AG04449 (cell line): ENCODE measurements at places on chromosomes 7 and 10.

DNA sequence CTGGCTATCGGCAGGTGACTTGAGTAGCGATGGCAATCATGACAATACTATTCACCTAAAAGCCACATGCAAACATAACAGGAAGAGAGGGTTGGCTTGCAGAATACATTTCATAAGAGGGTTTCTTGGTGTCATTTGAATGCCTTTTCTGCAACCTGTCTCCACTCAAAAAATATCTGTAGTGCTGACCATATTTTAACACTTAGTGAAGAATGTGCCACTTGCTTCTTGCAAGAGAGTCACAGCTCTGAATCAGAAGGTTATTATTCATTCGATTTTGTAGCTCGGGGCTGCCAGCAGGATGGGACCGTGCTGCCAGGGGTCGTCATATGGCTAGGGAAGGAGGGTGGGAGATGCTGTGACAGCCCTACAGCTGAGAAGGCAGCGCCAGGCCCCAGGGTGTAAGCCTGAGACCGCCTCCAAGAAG, 152.0 kb upstream of the PITRM1 start:
- no peak for DNase-seq

GRCh38 chr10:72085166-72085565, 3.2 kb downstream of the SPOCK2 start:
- DNase-seq, result no peak

GRCh38 chr10:113241599-113242360, 291.7 kb downstream of the TCF7L2 start:
- DNase-seq, result no peak

GRCh38 chr10:49655099-49655498, 24.4 kb upstream of the C10orf53 start:
- no peak for DNase-seq

DNA sequence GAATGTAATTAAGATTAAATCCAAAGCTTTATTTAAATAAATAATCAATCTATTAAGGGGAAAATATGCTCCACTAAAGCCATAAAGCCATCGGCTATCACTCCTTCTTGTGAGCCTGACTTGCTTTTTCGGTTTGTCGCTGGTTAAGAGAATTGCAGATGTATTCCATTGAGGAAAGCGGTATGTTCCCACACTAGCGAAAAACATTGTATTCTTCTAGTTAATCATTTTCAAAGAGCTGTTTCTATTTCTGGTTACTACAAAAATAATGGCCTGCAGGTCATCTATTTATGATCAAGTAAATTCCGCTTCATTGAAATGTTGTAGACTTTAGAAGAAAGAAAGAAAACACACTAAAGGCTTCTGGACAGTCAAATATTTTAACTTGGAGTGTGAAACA, 173.4 kb downstream of the CACNB2 start:
- no peak for DNase-seq

GRCh38 chr7:106450716-106451115, 165.9 kb upstream of the NAMPT start:
- DNase-seq, result no peak

DNA sequence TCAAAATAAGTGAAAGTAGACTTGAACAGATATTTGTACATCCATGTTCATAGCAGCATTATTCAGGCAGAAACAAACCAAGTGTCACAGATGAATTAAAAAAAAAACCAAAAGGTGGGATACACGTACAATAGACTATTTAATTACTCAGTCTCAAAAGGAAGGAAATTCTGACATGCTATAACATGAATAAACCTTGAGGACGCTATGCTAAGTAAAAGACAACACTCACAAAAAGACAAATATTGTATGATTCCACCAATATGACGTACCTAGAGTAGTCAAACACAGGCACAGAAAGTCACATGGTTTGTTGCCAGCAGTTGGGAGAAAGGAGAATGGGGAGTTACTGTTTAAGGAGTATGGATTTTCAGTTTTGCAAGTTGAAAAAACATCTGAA, 18.0 kb upstream of the CFAP70 start:
- no peak for DNase-seq

DNA sequence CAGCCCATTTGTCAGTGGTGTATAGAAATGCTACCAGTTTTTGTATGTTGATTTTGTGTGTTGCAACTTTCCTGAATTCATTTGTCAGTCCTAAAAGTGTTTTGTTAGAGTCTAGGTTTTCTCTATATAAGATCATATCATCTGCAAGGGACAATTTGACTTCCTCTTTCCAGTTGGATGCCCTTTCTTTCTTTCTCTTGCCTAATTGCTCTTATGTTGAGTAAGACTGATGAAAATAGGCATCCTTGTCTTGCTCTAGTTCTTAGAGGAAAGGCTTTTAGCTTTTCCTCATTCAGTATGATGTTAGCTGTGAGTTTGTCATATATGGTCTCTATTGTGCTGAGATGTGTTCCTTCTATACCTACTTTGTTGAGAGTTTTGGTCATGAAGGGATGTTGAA, 161.7 kb upstream of the TPK1 start:
- DNase-seq, result no peak

DNA sequence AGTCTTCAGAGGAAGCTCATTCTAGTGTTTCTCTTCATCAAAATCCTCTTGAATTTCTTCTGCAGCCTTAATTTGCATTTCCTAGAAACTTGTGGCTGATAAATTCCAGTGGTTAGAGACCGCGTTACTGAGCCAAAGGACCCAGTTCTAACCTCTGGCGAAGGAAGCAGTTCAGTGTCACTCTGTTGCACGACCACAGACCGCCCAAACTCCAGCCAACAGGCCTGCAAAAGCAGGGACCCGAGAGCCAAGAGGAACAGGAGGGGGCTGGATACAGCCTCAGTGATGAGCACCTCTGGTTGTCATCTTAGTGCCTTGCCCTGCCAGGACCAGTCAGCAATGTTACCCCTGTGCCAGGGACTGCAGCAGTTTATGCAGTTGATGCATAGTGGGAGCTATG, 70.0 kb downstream of the AFAP1L2 start:
- DNase-seq, result no peak

DNA sequence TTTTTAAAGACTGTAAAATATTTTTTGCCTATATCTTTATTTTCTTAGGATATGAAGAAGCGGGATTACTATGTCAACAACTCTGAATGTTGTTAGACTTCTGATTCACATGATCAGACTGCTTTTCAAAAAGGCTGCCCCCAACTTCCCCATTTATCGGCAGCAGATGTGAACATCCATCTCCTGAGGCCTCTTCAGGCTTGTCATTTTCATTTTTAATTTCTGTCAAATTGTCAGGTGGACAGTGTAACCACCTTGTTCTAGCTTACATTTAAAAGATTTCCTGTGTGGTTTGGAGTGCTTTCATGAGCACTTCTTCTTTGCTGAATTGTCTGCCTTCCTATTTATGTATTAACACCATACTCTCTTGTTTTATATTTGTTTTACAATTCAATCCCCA, 78.8 kb upstream of the GSDME start:
- DNase-seq, result no peak

GRCh38 chr7:74020390-74020789, 7.6 kb upstream of the ELN start:
- DNase-seq, result no peak

DNA sequence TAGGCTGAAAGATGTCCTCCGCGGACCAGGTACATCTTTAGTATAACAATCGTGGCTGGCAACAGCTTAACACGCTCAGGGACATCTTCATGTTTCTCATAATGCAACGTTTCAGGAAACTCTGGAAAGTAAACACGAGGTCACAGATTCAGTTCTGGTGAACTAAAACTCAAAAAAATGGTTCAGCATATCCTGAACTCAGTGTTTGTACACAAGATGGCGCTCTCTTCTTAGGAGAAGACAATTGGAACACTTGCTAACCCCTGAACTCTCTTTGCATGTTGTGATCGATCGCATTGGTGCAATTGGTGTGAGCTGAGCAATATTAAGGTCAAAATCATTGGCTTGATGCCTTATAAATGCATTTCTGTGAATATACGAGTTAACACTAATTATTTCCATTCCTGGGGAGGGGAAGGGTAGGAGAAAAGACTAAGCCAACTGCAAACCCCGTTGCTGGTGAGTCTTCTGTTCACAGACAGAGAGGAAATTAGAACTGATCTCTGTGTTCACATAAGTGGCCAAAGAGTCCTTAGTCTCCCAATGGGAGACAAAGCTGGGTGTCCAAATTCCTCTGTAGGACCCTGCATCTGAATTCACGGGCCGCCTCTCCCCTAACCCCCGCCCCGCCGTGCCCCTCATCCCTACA, 52.6 kb upstream of the FAM180A start:
- peak; percentile 5 for DNase-seq

- no peak for DNase-seq
These were observed 85.4 kb upstream of the PHYHIPL start for GRCh38 chr10:59090817-59091622.

GRCh38 chr10:64394744-64395143, 873.5 kb downstream of the REEP3 start:
- DNase-seq, result peak; percentile 29

- DNase-seq, result no peak
These were observed 81.9 kb downstream of the EGFR start for GRCh38 chr7:55100544-55101327.

- no peak for DNase-seq
These were observed 41.3 kb upstream of the HPSE2 start for GRCh38 chr10:99276848-99277486.

DNA sequence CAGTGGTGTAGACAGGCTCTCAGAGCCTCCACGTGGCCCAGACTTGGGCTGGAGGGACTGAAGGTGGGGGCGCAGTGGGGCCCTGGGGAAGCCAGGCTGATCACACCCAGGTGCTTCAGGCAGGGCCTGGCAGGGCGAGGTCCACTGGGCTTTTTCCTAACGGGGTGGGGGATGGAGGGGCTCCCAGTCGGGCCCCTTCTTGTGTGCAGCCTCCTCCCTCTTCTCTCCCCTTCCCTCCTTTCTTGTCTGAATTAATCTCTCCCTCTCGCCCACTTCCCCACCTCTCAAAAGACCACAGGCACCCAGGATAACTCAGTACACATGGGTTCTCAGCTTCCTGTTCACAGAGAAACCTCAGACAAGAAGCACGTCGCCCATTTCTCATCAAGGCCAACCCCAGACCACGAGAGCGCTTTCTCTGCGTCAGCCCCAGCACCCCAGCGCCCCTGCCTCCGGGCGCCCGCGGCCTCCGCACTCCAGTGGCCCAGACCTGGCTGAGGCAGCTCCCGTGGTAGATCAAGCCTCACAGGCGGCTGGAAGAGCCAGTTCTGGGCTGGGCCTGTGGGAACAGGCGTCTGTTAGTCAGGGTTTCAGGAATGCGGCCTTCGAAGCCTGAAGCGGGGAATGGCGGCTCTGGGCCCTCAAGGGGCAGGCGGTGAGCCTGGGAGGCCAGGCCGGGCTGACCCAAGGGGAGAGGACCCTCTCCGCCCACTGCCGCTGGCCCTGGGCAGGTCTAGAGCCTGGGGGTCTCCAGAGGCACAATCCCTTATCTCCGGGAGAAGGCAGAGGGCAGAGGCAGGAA, 50.6 kb downstream of the PWWP2B start:
- DNase-seq, result peak; percentile 50

GRCh38 chr7:155694851-155695250, 50.4 kb downstream of the RBM33 start:
- no peak for DNase-seq

DNA sequence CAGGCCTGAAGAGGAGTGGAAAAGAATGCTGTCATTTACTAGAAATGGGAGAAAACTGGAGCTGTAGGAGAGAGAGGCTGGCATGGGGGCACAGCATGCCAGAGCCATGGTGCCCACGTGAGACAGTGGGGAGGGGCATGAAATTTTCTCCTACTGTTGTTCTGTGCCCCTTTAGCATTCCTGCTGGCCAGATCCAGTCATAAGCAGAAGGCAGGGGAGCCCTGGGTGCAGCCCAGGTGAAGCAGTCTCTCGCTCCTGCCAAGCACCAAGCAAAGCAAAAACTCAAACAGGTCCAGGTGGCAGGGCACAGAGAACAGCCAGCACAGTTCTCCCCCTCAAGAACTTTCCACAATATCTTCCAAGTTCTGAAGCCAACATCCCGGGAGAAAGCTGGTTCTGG, 383.2 kb downstream of the TCERG1L start:
- no peak for DNase-seq

DNA sequence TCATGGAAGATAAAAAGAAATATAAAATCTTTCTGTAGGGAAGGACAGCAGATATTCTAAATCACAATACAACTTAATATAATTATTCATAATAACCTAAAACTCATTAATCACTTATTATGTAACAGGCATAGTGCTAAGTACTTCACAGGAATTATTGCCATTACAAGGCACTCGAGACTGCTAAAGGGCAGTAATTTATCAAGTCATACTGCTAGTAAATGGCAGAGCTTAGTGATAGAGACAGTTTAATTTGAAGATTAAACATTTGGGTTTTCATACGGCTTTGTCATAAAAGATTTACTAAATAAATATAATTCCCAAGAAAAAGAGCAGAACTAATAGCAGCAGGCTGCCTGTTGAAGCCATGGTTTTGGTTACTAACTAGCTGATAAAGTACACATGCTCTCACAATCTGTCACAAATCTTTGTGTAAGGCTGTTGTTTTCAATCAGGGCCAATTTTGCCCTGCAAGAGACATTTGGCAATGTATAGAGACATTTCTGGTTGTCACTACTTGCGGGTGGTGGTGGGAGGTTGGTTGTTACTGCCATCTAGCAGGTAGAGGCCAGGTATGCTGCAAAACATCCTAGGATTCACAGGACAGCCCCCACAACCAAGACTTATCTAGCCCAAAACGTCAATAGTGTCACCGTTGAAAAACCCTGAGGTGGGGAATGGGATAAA, 233.3 kb upstream of the CACNA2D1 start:
- no peak for DNase-seq
